Left hindlimb (tissue), 1 donor: ENCODE measurements at places on chromosomes 7 and 10.

DNA sequence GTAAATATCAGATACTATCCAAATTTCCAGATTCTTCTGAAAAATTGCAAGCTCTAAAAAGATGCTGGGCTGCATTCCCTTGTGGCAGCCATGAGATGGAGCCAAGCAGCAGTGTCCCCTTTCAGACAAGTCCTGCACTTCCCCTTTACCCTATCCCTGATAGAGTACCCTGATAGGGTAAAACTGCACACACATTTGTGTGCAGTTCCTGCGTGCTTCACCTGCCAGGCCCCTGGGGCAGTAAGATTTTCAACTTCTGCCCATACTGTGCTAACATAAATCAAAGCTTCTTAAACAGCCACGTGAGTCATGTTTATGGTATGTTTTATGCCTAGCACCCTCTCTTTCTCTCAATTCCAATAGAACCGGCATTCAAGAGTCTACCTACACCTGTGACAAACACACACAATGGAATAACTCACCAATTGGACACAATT, 52.2 kb downstream of the IFIT5 start:
- DNase-seq, result no peak

DNA sequence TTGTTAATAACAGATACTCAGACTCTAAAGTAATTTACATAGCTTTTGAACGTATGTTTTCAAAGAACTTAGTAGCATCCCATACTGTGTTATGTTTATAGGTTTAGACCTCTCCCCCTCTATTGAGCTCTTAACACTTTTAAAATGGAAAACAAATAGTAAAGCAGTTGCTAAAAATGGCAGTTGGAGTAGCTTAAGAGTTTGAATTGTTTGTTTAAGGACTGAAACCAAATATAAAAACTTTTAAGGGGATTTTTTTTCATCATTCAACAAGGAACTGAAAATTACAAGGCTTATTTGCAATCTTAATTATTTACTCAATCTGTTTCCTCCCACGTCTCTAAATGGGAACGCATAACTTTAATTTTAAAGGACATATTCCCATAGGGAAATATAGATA, 1.6 kb upstream of the SPAG6 start:
- DNase-seq, result no peak

- DNase-seq, result no peak
Observed at GRCh38 chr10:127344346-127344745, 148.0 kb upstream of the INSYN2A start.

DNA sequence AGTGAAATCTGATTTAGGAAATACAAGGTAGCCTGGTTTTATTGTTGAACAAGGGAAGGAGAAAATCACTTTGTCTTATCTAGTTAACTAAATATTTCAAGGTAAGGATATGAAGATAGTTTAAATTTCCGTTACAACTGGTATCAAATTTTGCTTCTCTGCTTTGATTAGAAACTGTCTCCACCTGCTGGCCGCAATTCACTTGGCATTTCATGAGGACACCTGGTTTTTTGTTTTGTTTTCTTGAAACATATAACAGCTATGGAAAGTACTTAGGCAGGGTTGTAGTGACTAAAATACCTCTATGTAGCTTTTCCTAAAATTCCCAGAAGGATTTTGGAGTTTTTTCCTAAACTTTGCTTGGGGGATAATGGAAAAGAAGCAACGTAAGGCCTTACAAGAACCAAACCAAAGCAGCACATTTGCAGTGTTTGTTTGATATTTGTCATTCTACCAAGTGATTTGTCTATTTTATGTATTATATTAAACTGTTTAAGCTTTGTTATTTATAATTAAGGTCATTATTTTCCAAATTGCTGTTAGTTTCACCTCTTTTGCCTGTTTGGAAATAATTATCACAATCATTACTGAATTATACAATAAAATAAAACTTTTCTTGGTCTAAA, 73.6 kb downstream of the AHCYL2 start:
- DNase-seq, result no peak

DNA sequence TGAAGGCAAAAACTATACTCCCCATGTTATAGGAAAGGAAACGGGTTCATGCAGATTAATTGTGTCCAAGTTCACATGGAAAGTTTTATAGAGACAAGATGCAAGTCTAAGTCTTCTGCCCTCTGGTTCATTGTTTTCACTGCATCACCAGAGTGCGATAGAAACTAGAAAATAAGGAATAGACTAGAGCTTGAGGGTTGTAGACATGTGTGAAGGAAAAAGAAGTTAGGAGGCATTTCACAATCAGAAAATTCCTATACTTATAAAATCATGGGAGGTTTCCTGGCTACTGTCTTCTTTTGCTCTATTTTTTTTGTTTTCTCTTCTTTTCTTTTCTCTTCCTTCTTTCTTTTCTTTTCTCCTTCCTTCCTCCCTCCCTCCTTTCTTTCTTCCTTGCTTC, 329.8 kb downstream of the PLXDC2 start:
- no peak for DNase-seq

GRCh38 chr7:17099083-17099973, 199.1 kb upstream of the AHR start:
- DNase-seq, result no peak

DNA sequence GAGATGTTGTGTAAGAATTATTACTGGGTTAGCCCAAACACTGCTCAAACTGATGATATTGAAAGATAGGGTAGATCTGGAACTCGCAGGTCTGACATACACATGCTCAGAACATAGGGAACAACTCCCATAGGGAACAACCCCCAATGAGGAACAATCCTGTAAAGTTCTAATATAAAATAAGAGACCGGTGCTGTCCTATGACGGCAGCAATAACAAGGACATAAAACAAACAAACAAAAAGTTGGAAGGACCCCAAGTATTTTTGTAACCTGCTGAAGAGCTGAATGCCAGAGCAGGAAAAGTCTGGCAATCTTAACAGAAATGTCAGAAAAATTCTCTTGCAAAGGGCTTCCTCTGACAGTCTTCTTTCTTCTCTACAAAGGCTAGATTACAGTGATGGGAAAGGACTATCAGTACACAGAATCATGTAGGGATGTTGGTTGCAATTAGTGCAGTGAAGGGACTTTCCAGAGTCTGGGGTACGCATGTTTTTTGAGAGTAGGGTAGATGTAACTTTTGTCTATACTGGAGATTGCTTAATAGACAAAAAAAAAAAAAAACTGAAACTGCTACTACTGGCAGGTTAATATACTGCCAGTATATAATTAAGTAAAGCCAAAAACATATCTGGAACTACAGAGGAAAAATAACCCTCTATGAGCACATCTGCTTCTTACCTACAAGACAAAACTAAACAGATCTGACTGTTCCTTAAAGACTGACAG, 35.5 kb downstream of the IDE start:
- no peak for DNase-seq

DNA sequence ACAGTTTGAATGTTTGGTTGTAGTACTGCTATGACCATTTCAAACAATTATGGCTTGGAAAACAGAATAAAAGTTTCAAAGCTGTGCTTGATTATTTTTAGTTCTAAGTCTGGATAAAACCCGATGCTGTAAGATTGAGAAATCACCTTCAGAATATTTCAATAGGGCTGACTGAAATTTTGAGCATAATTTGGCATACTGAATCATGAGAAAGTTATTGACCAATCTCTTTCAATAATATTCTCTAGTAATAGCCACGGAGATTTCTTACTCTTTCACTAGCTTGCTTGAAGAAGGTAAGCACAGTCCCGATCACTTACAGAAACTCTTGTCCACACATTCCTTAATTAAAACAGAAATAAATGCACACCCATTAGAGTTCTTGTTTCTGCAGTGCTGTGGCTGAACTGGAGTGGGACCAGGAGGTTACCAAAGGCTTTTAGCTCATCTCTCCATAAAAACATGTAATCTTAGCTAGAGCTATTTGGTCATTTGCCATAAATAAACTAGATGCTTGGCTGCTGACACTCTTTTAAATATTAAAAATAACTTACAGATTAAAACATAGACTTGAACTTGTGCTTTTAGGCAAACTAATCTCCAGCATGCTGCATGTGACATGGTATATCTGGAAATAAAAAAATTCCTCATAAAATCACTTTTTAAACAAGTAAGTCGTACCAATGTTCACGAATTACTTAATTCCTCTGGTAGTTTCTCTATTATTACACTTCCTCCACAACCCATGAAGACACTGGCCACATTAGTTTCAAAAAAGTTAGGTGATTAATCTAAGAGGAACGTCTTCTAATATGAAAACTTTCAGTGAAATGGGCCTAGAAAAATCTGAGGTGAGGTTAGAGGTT, 97.8 kb downstream of the AGMO start:
- no peak for DNase-seq

- no peak for DNase-seq
Observed at GRCh38 chr10:70510904-70511303, 32.3 kb downstream of the PALD1 start.

DNA sequence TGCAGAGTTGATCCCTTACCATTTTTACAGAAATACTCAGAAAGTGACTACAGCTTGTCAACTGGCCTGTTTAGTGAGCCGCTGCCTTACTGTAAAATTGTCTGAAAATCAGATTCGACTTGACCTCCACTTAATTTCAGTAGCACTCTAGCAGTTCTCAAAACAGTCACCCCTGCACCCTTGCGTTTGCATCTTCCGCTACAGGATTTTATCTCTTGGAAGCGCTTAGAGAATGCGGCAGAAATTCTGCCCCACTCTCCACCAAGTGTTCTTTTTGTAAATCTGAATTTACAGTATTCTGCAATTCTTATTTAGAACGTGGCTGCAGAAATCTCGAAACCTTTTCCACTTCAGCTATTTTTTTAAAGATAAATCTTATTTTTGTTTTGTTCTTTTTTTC, 1.9 kb upstream of the TWIST1 start:
- DNase-seq, result no peak

- DNase-seq, result no peak
Observed at GRCh38 chr7:82677493-82677892, 233.9 kb upstream of the CACNA2D1 start.

DNA sequence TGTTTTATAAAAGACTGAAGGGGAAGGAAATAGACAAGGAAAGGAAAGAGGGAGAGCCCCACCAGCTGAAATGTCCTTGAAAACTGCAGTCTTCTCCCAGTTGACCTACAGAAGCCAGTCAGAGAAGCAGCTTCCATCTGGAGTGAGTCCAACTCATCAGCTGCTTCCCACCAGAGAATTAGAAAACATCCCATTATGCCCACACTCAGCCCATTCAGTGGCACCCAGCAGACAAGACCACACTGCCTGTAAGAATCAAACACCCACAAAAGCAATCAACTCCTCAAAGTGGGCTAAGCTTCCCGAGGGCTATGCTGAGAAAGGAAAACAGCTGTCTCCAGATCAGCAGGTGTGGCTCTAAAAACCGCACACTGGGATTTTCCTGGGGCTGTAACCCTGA, 29.6 kb upstream of the TMEM213 start:
- no peak for DNase-seq

GRCh38 chr10:95133016-95133752, 60.9 kb upstream of the ACSM6 start:
- peak; percentile 41 for DNase-seq

DNA sequence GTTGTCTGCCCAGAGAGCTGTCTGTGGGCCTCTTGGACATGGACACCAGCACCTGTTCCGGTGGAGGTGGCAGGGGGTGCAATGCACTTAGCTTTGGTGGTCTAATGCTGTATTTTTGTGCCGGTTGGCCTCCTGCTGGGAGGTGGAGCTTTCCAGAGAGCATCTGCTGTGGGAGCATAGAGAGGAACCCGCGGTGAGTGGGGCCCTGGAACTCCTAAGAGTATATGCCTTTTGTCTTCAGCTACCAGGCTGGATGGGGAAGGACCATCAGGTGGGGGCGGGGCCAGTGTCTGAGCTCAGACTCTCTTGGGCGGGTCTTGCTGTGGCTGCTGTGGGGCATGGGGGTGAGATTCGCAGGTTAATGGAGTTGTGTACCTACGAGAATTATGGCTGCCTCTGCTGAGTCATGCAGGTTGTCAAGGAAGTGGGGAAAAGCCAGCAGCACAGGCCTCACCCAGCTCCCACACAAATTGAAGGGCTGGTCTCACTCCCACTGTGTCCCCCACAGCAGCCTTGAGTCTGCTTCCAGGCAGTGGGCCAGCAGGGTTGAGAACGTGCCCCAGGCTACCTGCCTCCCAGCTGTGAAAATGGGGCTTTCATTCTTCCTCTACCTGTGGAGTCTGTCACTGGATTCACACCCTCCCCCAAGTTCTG, 29.0 kb downstream of the JAKMIP3 start:
- no peak for DNase-seq

GRCh38 chr10:114607358-114607998, 50.6 kb downstream of the ABLIM1 start:
- DNase-seq, result no peak

- no peak for DNase-seq
Observed at GRCh38 chr10:60288256-60288655, 101.4 kb downstream of the ANK3 start.

- no peak for DNase-seq
Observed at GRCh38 chr7:149229526-149229925, 9.9 kb upstream of the ZNF212 start.

- DNase-seq, result no peak
Observed at GRCh38 chr7:24715661-24716479, 41.4 kb downstream of the GSDME start.

DNA sequence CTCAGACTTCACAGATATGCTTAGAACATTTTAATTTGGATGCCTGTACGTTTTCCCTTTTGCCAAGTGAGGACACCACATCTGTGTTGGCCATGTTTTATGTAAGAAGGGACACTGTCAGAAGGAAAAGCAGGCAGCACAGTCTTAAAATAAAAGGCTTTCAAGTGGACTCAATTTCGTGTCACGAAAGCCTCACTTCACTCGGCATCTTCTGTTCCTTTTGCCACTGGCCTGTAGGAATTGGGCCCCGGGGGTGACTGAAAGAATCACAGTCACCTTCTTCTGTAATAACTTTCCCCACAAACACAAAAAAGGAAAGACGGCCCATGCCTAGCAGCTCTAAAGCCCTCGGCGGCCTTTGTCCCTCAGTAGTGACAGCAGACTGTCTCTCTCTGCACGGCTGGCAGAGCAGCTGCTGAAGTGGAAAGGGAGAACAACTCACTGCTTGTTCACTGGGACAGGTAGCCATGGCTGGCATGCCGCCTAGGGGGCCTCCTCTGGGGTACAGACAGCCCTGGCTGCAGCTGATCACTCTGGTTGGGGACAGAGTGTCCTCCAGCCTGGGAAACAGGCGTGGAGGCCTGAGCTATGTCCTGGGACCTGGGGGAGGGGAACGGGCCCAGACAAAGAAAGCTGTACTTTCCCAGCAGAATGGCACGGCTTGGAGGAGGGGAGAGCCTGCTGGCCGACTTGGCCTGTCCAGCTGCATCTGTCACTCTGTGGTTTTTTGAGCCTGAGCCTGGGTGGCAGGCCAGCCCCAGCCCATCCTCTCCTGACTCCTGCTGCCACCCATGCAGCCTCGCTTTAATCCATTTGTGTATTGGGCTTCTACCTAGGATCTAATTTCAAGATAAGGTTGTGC, 4.4 kb downstream of the RASSF4 start:
- peak; percentile 84 for DNase-seq

GRCh38 chr7:155378959-155379871, 78.7 kb upstream of the EN2 start:
- no peak for DNase-seq

DNA sequence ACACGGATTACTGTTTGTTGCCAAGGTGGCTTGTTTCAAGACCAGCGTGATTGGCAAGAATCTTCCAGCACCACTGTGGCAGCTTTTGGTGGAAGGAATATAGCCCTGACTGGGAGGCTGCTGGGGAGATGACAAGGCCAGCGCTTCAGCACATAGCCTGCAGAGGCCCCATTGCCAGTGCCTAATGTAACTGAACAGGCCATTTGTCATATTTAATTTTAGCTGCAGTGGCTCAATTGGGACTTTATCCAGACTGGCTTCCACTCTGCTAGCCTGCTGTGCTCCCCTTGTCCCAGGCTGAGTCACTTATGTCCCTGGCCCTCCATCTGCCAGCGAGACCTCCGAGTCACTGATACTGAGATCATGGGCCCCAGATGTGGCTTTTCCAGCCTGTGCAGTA, 483.1 kb downstream of the GALNT17 start:
- no peak for DNase-seq

GRCh38 chr10:133224756-133225372, 5.2 kb upstream of the UTF1 start:
- DNase-seq, result no peak
